Hematopoietic multipotent progenitor cell (in vitro differentiated cells): ENCODE measurements at places on chromosomes 4 and X. TPM values are rescaled to one million over a fixed set of nuclear protein-coding genes. Genes with fewer than 3 reads are reported as not detected.

The SH3RF1 gene
- total RNA-seq: 12.1 TPM

The BST1 gene
- 13.7 TPM for total RNA-seq

The SRPK3 gene
- 0.27 TPM for total RNA-seq

The NAA11 gene
- under 0.01 TPM for total RNA-seq

The CT45A5 gene
- total RNA-seq: not detected

The TLR1 gene
- total RNA-seq: 13.2 TPM

The GLRA2 gene
- total RNA-seq: not detected

DNA sequence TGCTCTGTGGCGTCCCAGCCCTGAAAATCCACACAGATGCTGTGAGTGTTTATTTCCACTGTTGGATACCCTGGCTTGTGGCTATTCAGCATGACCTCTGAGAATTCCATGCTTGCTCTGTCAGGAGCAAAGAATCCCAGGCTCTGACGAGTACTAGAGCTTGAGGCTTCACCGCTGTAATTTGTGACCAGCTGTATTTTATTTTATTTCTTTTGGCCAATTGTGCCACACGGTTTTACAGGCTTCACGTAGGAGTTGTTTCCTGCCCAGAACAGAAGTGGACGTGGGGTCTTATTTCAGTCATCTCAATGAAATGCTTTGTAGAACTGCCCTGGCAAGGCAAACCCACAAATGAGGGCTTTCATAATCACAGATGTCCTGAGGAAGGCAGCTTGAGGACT is 69.4 kb upstream of the CLDN34 start:
- no peak for DNase-seq

DNA sequence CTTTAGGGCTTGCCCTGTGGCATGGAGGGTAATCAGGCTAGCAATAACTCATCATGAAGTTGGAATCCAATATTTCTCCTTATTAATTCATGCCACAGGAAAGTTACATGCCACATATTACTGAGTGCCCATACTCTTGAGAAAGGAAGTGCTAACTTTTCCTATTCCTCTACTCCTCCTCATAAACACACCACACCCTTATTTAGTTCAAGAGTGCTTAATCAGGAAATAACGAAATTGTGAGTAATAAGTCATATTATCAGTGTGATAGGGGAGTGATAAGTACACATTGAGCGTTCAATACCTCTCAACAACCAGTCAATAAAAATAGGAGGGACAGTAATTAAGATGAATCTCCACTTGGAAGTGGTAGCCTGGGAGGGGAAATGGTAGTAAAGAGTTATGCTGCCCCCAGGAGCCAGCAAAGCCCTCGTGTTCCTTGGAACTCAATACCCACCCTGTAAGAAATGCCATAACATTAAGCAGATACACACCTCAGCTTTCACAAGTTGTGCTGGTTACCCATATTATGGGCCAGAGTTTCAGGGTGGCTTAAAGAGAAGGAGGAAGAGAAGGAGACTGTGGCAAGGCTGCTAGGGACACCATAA is 410.0 kb upstream of the NR3C2 start:
- no peak for DNase-seq

GRCh38 chrX:2828959-2829411 is 255 bp downstream of the GYG2 start:
- DNase-seq: no peak

GRCh38 chr4:24003926-24004325 is 114.1 kb upstream of the PPARGC1A start:
- no peak for DNase-seq

- DNase-seq: no peak
Observed at GRCh38 chr4:75255261-75255660, 258.9 kb downstream of the RCHY1 start.

DNA sequence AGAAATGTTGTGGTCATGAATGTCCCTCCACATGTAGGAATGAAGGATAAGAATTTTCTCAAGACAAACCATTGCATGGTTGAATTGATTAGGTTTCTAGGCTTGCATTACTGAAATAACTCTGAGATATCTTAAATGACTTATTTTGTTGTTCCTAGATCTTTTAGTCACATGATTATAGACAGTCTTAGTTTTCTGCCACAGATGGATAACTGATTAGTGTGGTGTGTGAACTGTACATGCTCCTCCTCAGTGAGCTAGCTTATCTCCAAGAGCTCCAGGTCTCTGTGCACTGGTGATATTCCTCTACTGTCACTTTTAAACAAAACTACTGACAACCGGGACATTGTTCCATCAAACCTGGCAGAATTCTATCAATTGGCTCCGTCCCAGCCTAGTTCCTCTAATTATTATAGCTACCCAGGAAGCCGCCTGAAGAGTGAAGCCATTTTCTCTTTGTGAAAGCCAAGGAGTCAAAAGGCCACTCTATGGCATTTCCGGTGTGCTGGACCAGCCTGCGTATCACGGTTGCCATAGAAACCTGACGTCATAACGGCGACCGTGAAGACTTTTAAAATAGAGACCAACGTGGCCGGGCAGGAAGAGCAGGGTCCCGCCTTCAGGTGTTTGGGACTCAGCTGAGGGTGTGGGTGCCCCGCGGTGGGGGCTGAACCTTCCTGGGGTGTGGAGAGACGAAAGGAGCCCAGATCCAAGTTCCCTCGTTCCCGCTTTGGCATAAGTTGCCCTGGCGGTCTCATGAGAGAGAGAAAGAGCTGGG is 28.1 kb downstream of the BEX3 start:
- DNase-seq: no peak

GRCh38 chr4:140829825-140830224 is 73.6 kb upstream of the TBC1D9 start:
- DNase-seq: no peak

DNA sequence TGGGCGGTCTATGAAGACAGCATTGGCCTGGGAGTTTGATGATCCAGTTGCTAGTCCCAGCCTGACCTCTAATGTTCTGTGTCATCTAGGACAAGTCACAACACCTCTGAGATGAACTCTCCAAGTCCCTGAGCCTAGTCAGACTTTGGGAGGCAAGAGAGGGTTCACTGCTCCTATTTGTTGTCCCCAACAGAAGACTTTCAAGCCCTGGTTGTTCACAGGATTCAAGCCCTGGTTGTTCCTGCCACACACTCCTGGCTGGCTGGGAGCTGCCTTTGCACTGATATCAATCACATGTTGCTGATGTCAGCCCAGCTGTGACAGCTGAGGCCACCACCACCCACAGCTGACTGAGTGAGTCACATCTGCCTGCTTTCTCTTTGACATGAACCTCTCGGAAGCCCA is 253.2 kb upstream of the RASGEF1B start:
- DNase-seq: no peak

GRCh38 chr4:67871867-67872266 is 11.9 kb downstream of the TMPRSS11D start:
- DNase-seq: no peak

GRCh38 chr4:54897590-54897989 is 227.8 kb downstream of the KDR start:
- no peak for DNase-seq

DNA sequence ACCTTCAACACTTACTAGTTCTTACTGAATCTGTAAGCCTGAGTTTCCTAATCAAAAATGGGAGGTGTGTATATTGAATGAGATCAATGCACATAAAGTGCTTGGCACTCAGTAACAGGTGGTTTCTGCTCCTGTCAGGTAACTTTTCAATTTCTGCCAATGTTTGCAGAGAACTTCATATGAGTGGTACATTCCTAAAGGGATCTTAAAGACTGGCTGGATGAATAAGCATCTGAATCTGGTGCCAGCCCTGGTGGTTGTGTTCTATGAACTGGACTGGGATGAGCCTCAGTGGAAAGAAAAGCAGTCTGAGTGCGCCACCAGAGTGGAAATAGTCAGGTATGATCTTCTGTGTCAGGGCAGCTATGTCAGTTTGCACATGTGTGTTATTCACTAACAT is 7.0 kb downstream of the TRAPPC11 start:
- no peak for DNase-seq

DNA sequence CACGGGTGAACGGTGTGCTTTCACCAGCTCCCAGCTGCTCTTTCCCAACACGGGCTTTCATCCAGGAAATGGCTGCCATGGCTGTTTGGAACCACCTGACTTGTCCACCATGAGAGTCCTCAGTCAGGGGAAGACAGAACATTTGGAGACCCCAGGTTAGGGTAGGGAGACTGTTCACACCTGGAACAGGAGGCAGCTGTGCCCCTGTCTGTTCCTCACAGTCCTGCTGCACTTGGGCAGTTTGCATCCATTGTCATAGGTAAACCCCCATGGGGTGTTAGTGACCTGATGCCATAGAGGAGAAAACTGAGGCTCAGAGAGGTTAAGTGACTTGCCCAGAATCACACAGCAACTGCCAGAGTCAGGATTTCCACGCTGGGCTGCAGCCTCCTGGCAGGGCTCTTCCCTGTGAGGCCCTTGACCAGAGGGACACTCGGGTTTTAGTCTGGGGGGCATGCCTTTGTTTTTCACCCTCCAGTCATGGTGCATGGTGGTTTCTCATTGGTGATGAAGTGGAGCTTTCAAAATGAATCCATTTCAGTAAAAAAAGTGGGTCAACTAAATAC is 54.5 kb downstream of the TRMT44 start:
- DNase-seq: no peak

GRCh38 chrX:136210806-136211205 is 40.4 kb downstream of the MAP7D3 start:
- DNase-seq: peak; percentile 26

DNA sequence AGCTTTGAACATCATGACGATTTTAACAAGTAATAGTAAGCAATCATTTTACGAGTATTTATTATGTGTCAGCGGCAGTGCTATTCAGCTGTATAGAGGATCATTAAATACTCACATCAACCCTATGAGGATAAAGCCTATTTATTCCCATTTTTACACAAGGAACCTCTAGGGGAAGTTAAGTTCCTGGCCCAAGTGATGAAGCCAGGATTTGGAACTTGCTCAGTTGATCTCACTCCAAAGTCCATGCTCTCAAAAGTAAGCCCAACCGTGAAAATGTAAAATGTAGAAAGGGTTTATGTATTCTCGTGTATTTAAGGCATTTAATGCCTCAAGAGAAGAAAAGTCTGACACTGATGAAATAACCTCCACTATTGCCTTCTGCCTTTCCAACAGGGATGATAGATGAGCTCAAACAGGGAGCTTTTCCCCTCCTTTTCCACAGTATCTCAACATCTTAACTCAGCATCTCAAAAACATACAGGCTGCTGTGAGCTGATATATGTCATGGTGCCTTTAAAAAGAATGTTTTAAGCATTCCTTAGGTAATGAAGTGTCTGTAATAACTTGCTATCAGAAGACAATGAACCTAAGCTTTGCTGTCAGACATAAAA is 35.0 kb upstream of the PLA2G12A start:
- no peak for DNase-seq

DNA sequence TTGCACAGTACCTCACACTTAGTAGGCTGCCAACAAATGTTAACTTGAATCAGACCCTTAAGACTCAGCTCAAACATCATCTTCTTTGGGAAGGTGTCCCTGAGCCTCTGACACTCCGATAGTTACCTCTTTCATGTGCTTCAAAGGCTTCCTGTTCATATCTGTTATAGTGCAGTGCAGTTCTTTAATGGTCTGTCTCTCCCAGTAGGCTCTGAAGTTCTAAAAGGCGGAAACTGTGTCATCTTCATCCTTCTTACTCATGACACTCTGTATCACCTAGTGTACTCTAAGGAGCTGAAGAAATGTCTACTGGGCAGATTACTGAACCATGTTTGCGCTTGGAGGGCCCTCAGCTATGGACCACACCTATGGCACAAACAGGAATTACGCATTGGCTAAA is 2.1 kb upstream of the DIAPH2 start:
- no peak for DNase-seq

- peak; percentile 81 for DNase-seq
Observed at GRCh38 chrX:41441934-41442823, 5.0 kb upstream of the NYX start.

DNA sequence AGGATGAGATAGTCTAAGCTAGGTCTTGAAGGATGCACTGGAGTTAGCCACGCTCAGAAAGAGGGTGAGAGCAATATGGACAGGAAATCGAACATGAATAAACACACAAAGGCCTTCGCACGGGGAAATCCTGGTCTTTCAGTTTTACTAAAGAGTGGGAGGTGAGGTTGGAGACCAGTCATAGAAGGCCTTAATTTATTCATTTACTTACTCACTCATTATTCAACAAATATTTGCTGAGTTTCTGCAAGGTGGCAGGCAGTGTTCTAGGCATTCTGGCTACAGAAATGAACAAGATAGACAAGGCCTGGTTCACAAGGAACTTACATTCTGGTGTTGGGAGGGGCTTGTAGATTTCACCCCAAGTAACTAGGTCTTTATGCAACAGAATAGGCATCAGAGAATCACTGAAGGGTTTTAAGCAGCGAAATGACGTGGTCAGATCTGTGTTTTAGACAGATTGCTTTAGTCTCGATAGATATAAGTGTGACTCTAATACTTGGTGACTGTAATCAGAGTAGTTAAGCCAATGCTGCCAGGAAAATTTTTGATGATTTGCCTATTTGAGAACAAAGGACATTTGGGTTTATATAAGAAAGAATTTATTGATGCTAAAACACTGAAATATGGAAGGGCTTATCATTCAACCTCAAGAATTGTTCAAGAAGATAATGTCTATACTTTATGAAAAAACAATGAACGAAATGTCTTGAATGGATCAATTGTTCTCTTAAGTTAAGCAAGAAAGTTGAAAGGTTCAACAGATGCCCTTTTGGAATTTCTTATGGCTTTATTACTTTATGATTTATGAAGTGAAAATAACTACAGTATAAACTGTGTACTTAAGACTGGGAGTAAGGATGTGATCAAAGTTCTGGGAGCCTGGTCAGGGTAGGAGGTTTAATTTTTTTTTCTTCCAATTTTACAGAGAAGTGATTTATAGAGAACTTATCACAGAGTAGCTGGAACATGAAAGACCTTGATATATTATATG is 184.4 kb upstream of the CASK start:
- no peak for DNase-seq

DNA sequence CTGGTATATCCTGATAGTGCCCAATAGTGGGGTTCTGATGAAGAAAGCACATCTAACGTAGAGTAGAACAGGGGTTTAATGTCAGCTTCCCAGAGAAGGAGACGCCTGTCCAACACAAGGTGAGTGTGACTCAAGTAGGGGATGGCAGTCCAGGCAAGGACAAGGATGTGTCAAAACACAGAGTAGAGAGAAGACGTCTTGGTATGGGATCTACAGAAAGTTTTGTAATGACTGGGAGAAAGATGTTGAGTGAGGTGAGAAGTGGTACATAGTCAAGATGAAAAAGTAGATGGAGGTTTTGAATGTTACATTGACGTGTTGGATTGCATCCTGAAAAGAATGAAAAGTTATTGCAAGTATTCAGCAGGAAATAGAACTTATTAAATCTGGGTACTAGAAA is 124.4 kb downstream of the TMA16 start:
- DNase-seq: no peak

DNA sequence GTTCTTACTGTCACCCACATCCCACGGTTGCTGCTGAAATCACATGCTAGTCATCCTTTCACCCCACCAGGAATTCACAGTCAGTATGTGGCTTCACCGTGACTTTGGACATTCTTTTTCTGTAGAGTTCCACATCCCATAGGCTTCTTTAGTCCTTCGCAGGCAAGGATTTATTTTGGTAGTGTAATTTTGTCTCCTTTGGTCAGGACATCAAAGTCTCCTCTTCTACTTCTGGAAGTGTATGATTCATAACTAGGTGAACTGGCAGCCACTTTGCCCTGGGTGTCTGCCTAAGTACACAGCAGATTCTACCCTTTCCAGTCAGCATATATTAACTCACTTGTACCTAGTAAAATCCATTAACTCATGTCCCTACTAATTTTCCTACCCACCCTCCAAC is 38.3 kb upstream of the MMAA start:
- DNase-seq: no peak
